ENCODE measurements at places on chromosomes 5 and 9. TPM values are rescaled to one million over a fixed set of nuclear protein-coding genes. Genes with fewer than 3 reads are reported as not detected.
A peak's percentile ranks its signal among the peaks of the same experiment; 100 is the strongest.

GRCh38 chr5:123176224-123176937 lies 87.3 kb downstream of the PRDM6 start:
- H3K36me3 ChIP-seq, result no peaks in the 10 kb centered on the region
- DNase-seq, result peak; percentile 87
- H3K27ac ChIP-seq, result no peak overlapping the region
- H3K27me3 ChIP-seq, result no peaks in the 10 kb centered on the region
- 0 out of 2 replicates have a peak overlapping the region, but pooled peaks have one; percentile 19 for H3K4me3 ChIP-seq
- peaks cover 10% of the 10 kb centered on the region for H3K4me1 ChIP-seq

- H3K4me3 ChIP-seq, result no peak overlapping the region
- H3K36me3 ChIP-seq, result no peaks in the 10 kb centered on the region
- H3K4me1 ChIP-seq, result peaks cover 4% of the 10 kb centered on the region
- no peak overlapping the region for H3K27ac ChIP-seq
- no peak for DNase-seq
- H3K27me3 ChIP-seq, result 0 out of 2 replicates have a peak, but pooled peaks cover 6% of the 10 kb centered on the region
Measured at GRCh38 chr5:151251001-151251551, 1.9 kb upstream of the GM2A start.

DNA sequence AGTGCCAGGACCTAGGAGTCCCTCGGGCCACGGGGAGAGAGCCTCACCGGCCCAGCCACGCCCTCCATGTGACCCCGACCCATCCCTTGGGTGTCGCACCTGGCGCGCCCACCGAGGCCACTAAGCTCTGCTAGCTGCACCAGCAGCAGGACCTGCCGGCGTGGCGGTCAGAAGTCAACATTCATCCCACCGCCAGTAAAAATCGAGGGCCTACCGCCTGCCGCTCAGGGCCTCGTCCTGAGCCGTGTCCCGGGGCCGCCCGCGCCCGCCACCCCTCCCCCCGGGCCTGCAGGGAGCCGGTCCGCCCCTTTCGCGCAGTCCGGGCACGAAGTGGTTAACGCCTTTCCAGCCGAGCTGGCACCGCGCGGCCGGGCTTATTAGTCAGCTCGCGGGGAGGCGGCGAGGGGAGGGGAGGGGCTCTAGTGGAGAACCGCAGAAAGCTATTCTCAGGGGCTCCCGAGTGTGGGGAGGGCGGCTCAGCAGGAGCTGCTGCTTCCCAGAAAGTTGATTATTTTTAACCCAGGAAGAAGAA lies 124.4 kb downstream of the C9orf50 start:
- no peaks in the 10 kb centered on the region for H3K36me3 ChIP-seq
- H3K4me3 ChIP-seq, result peak overlapping the region; percentile 85
- H3K4me1 ChIP-seq, result peaks cover 24% of the 10 kb centered on the region
- H3K27ac ChIP-seq, result peak overlapping the region; percentile 96
- peak; percentile 98 for DNase-seq

- H3K27me3 ChIP-seq, result no peaks in the 10 kb centered on the region
- H3K4me3 ChIP-seq, result no peak overlapping the region
- no peaks in the 10 kb centered on the region for H3K4me1 ChIP-seq
Measured at GRCh38 chr5:74787424-74787823, 20.4 kb downstream of the NSA2 start.

GRCh38 chr5:79020861-79021561 lies 35.9 kb upstream of the ARSB start:
- H3K36me3 ChIP-seq, result no peaks in the 10 kb centered on the region
- no peaks in the 10 kb centered on the region for H3K27me3 ChIP-seq
- peaks cover 18% of the 10 kb centered on the region for H3K4me1 ChIP-seq
- peak; percentile 81 for DNase-seq

GRCh38 chr9:128742401-128742800 lies 18.5 kb upstream of the ZDHHC12 start:
- no peaks in the 10 kb centered on the region for H3K4me1 ChIP-seq
- no peak overlapping the region for H3K4me3 ChIP-seq
- no peak overlapping the region for H3K27ac ChIP-seq
- DNase-seq, result no peak
- no peaks in the 10 kb centered on the region for H3K36me3 ChIP-seq

- DNase-seq, result no peak
- H3K4me1 ChIP-seq, result no peaks in the 10 kb centered on the region
- H3K27ac ChIP-seq, result no peak overlapping the region
Measured at GRCh38 chr5:1466631-1467265, 21.5 kb upstream of the SLC6A3 start.

GRCh38 chr9:87069690-87070089 lies 122.4 kb upstream of the GAS1 start:
- H3K27ac ChIP-seq, result peak overlapping the region; percentile 52
- no peak overlapping the region for H3K4me3 ChIP-seq
- no peaks in the 10 kb centered on the region for H3K36me3 ChIP-seq
- peaks cover 50% of the 10 kb centered on the region for H3K4me1 ChIP-seq

GRCh38 chr5:124662181-124662781 lies 84.2 kb downstream of the ZNF608 start:
- peaks cover 52% of the 10 kb centered on the region for H3K4me1 ChIP-seq
- H3K4me3 ChIP-seq, result no peak overlapping the region
- H3K36me3 ChIP-seq, result no peaks in the 10 kb centered on the region
- no peak for DNase-seq

- no peak overlapping the region for H3K4me3 ChIP-seq
- H3K27ac ChIP-seq, result no peak overlapping the region
- H3K27me3 ChIP-seq, result no peaks in the 10 kb centered on the region
- no peaks in the 10 kb centered on the region for H3K36me3 ChIP-seq
- peaks cover 26% of the 10 kb centered on the region for H3K4me1 ChIP-seq
Measured at GRCh38 chr9:111163716-111164389, 125.6 kb upstream of the LPAR1 start.

- H3K4me3 ChIP-seq, result no peak overlapping the region
- no peaks in the 10 kb centered on the region for H3K27me3 ChIP-seq
- H3K36me3 ChIP-seq, result no peaks in the 10 kb centered on the region
Measured at GRCh38 chr9:81759680-81760215, 70.4 kb upstream of the TLE1 start.

DNA sequence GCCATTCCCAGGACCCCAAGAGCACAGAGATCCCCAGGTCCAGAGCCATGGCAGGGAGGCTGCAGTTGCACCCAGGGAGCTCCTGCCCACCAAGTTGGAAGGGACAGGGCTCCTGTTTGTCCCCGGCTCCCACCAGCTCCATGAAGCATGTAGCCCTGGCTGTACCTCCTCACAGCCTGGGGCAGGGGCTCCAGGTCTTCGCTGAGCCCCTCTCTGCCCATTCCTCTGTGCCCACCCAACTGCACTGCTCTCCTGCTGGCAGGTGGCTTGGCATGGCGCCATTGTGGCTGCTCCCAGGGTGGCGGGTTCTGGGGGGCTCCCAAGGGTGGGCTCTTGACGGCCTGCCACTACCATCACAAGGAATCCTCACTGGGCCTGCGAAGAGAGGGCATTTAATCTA lies 197.5 kb upstream of the DAB2 start:
- DNase-seq, result no peak
- H3K27me3 ChIP-seq, result no peaks in the 10 kb centered on the region
- H3K36me3 ChIP-seq, result no peaks in the 10 kb centered on the region
- no peaks in the 10 kb centered on the region for H3K4me1 ChIP-seq
- H3K4me3 ChIP-seq, result no peak overlapping the region

- H3K27me3 ChIP-seq, result no peaks in the 10 kb centered on the region
- DNase-seq, result peak; percentile 92
- no peaks in the 10 kb centered on the region for H3K36me3 ChIP-seq
- peaks cover 42% of the 10 kb centered on the region for H3K4me1 ChIP-seq
Measured at GRCh38 chr9:110579034-110579861, at the start of gene SVEP1. SVEP1 (minus strand) TSS chr9:110579741; CDS start chr9:110579543, 198 bp downstream.

DNA sequence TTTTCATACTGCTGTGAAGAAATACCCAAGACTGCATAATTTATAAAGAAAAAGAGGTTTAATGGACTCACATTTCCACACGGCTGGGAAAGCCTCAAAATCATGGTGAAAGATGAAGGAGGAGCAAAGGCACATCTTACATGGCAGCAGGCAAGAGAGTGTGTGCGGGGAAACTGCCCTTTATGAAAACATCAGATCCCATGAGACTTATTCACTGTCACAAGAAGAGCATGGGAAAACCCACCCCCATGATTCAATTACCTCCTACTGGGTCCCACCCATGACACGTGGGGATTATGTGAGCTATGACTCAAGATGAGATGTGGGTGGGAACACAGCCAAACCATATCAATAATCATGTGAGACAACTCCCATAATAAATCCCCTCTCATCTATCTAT lies 8.7 kb downstream of the TTC39B start:
- no peaks in the 10 kb centered on the region for H3K36me3 ChIP-seq
- H3K4me3 ChIP-seq, result no peak overlapping the region
- no peaks in the 10 kb centered on the region for H3K27me3 ChIP-seq
- H3K27ac ChIP-seq, result no peak overlapping the region
- DNase-seq, result no peak
- H3K4me1 ChIP-seq, result peaks cover 39% of the 10 kb centered on the region

- H3K4me3 ChIP-seq, result no peak overlapping the region
- no peaks in the 10 kb centered on the region for H3K4me1 ChIP-seq
- no peaks in the 10 kb centered on the region for H3K36me3 ChIP-seq
- H3K27ac ChIP-seq, result no peak overlapping the region
- peaks cover 39% of the 10 kb centered on the region for H3K27me3 ChIP-seq
- DNase-seq, result no peak
Measured at GRCh38 chr5:5380298-5380697, 42.2 kb upstream of the ICE1 start.

GRCh38 chr5:150674341-150674821 lies 13.3 kb downstream of the MYOZ3 start:
- peaks cover 7% of the 10 kb centered on the region for H3K4me1 ChIP-seq
- no peak for DNase-seq
- no peak overlapping the region for H3K4me3 ChIP-seq
- H3K36me3 ChIP-seq, result no peaks in the 10 kb centered on the region

DNA sequence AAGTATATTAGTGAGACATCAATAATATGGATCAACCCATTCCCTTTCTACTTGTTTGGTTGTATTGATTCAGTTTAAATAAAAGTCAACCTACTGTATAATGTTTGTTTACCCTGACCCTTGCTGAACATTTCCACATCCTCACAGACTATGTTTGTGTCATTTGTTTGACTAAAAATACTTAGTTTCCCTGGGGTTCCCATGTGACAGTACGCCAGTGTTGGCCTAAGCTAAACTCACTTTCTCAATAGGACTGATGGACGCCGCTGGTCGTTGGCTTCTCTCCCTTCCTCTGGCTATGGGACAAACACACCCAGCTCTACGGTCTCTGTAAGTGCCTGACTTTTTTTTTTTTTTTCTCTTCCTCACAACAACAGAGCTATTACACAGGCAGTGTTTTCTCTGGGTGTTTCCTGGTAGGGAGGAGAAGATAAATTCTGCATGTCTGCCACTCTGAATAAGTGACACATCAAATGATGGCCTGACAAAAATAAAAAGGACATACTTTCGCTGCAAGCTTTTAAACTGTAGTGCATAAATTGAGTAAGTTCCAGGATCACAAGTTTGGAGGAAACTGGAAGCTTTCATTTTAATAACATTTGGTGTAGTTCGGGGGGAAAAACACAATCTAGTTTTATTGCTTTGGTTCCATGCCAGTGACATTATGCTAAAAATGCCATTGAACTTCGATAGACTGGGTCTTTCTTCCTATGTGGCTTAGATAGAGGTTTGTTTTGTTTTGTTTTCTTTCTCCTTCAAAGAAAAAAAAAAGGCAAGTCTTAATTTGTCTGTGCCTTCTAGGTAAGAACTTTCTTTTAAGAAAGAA lies 101.0 kb downstream of the CD180 start:
- no peaks in the 10 kb centered on the region for H3K27me3 ChIP-seq
- no peaks in the 10 kb centered on the region for H3K36me3 ChIP-seq
- peaks cover 31% of the 10 kb centered on the region for H3K4me1 ChIP-seq
- DNase-seq, result peak; percentile 69
- peak overlapping the region; percentile 60 for H3K4me3 ChIP-seq
- H3K27ac ChIP-seq, result peak overlapping the region; percentile 88

GRCh38 chr5:74613283-74613682 lies 27.2 kb downstream of the ENC1 start:
- no peak for DNase-seq
- no peak overlapping the region for H3K27ac ChIP-seq
- H3K27me3 ChIP-seq, result no peaks in the 10 kb centered on the region

DNA sequence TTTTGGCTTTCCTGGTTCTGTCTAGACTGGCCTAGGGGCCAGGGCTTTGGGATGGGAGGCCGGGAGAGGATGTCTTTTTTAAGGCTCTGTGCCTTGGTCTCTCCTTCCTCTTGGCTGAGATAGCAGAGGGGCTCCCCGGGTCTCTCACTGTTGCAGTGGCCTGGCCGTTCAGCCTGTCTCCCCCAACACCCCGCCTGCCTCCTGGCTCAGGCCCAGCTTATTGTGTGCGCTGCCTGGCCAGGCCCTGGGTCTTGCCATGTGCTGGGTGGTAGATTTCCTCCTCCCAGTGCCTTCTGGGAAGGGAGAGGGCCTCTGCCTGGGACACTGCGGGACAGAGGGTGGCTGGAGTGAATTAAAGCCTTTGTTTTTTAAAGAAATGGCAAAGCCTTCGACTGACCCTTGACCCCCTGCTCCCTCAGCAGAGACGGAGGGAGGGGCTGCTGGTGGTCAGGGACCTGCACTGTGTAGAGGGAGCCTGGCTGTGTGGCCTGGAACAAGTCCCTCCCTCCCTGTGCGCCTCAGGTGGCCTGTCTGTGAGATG lies 11.1 kb downstream of the FPGS start:
- H3K4me1 ChIP-seq, result no peaks in the 10 kb centered on the region
- no peaks in the 10 kb centered on the region for H3K27me3 ChIP-seq
- DNase-seq, result no peak
- peaks cover 14% of the 10 kb centered on the region for H3K36me3 ChIP-seq

GRCh38 chr9:115204904-115205453 lies 87.0 kb upstream of the TNC start:
- no peaks in the 10 kb centered on the region for H3K36me3 ChIP-seq
- DNase-seq, result peak; percentile 89
- peaks cover 92% of the 10 kb centered on the region for H3K4me1 ChIP-seq
- peak overlapping the region; percentile 60 for H3K27ac ChIP-seq

GRCh38 chr9:136251264-136252115 lies 5.9 kb upstream of the QSOX2 start:
- DNase-seq, result no peak
- H3K4me1 ChIP-seq, result 0 out of 2 replicates have a peak, but pooled peaks cover 4% of the 10 kb centered on the region
- H3K27me3 ChIP-seq, result peaks cover 12% of the 10 kb centered on the region
- no peaks in the 10 kb centered on the region for H3K36me3 ChIP-seq

GRCh38 chr5:43993634-43994351 lies 390.8 kb downstream of the NNT start:
- no peaks in the 10 kb centered on the region for H3K36me3 ChIP-seq
- H3K4me1 ChIP-seq, result no peaks in the 10 kb centered on the region
- no peak overlapping the region for H3K4me3 ChIP-seq
- H3K27ac ChIP-seq, result no peak overlapping the region
- DNase-seq, result no peak
- H3K27me3 ChIP-seq, result no peaks in the 10 kb centered on the region

DNA sequence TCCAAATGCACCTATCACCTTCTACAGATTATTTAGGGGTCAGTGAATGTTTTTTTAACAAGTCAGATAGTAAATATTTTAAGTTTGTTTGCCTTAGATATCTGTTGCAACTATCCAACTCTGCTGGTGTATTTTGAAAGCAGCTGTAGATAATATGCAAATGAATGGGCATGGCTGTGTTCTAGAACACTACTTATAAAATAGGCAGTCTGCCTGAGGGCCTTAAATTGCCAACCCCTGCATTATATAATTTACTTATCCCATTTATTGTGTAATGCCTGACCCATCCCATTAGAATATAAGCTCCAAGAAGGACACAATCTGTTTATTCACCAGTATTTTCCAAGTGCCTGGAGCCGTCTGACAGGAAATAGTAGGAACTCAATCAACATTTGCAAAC lies 149.0 kb downstream of the TTC39B start:
- no peaks in the 10 kb centered on the region for H3K36me3 ChIP-seq
- no peaks in the 10 kb centered on the region for H3K27me3 ChIP-seq
- no peak overlapping the region for H3K27ac ChIP-seq
- no peak overlapping the region for H3K4me3 ChIP-seq

The BTNL8 gene
- not detected for total RNA-seq

The HAVCR2 gene
- not detected for total RNA-seq

The CTSV gene
- total RNA-seq, result not detected

The IL13 gene
- not detected for total RNA-seq

The FOXD4L4 gene
- total RNA-seq, result not detected

The STKLD1 gene
- 3.4 TPM for total RNA-seq

The DDX31 gene
- 11.0 TPM for total RNA-seq

The CTSL gene
- 402 TPM for total RNA-seq

The IRGM gene
- not detected for total RNA-seq

The PTPRD gene
- not detected for total RNA-seq

All from GM23248 (cell line).